ENCODE measurements at places on chromosomes 4 and X. TPM values are rescaled to one million over a fixed set of nuclear protein-coding genes. Genes with fewer than 3 reads are reported as not detected.

DNA sequence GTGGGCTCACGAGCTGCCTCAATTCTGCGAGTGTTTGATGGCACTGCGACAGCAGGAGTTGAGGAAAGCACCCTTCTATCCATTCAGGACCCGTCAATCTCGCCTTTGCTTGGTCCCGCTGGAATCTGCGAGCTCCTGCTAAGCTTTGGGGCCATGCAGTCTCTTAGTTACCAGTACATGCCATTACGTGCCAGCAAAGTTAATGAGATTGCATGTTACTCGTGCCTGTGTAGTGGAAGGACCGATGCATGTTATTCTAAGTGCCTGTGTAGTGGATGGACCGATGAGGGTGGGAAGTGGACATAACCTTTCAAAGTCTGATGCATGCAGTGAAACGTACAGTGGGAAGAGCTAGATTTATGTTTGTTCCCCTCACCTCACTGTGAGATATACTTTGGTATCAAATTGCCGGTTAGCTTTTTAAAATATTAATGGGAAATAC, 569 bp downstream of the RPS3A start:
- no peak for DNase-seq

DNA sequence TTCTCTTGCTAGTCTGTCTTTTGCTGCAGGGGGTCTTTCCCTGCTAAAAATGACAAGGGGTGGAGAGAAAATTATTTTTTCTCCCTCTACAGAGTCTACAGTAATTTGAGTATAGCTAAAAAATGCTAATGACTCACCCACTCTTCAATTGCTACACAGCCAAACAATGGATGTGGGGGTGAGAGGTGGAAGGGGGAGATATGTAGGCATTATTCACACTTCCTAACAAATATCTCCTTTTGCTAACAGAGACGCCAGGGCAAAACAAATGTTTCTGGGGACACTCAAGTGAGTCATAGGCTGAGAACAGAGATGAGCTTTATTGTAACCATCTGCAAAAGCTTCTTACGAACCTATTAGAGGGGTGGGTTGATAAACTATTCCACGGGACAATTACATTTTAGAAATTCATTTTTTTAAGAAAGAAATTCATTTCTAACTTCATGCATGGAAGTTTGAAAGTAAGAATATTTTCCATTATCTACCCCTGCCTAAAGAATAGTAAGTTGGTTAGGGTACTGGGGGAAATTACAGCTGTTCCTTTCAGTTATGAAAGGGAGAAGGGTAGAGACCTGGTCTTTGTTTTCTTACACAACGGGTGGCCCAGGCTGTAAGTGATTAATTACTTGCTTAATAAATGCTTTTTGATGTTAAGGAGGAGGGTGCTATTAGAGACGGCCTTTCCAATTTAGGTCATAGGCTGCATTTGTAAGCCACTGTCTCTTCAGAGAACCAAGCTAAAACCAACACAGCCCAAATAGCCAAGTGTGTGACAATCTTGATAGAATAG, 12.8 kb downstream of the SCD5 start:
- no peak for DNase-seq

- DNase-seq: no peak
These were observed 20.9 kb downstream of the FGF13 start for GRCh38 chrX:138690591-138690990.

The MOB1B gene
- polyA plus RNA-seq: 8.0 TPM

The VCX gene
- polyA plus RNA-seq: not detected

The CSN1S1 gene
- 0.19 TPM for polyA plus RNA-seq

DNA sequence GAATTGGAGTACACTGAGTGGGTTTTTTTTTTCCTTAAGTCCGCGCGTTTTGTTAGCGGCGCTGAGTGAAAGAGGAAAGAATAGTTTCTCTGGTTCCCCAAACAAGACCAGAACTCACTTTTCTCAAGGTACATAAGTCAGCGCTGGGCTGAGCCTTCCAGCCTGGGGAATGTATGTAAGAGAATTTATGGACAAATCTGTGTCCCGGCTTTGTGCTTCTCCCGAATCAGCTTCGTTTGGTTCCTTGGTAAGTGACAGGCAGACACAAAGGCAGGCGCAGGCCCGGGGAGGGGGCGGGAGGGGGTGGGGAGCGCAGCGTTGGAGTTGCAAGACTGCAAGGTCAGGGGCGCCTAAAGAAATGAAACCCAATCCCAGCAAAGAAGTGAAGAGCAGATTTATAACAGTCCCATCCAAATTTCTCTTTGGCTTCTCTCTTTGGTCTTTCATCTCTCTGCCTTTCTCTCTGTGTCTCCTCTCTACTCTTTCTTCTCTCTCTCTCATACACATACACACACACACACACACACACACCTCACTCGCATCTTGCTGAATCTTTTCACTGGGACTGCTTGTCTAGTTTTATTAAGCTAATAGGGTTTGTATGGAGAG, 981 bp downstream of the TET2 start:
- peak; percentile 40 for DNase-seq

DNA sequence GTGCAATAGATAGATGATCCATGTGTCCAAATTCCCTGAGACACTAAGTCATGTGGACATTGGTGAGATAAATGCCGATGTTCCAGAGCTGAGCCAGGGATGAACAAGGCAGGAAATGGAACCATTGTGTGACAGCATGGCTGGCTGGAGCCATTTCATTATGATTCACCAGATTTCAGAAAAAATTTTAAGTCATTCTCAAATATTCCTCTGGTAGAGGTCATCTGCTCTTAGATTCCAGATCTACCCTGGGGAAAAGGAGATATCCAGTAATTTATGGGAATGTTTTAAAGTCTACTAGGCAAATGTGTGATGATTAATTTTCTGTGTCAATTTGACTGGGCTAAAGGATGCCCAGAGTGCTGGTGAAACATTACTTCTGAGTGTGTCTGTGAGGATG, 287.3 kb downstream of the STK32B start:
- no peak for DNase-seq

DNA sequence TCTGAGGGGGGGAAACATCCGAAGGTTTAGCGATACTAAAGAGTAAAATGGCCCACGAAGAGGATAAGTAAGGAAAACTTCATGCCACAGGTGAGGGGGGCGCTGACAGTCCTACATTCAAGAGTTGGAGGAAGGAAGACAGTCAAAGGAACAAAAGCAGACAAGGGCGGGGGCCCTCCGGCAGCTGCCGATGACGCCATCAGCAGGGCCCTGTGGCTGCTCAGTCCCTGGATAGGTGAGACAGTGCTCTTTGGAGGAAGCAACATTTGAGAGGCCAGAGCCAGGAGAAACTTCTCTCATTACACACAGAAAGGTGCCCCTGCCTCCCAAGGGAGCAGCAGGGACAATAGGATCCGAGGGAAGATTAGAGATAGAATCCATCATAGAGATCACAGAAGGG, 41.5 kb downstream of the RAB40AL start:
- no peak for DNase-seq

DNA sequence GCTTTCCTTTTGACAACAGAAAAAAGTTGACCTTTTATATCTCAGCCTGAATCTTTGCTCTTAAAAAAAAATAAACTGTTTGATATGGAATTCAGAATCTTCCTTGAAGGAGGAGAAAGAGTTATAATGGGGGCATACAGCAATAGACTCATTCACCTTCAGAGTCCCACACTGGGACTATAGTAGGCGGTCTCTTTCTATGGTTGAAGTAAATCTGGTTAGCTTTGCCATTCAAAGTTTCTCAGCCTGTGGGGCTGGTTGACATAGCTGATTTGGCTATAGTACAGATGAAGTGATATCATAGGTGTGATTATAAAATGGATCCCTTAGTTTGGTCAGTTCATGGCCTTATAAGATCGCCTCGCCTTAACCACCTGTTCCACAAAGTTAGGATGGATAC, 156.2 kb downstream of the SH2D1A start:
- DNase-seq: no peak

The GABRE gene
- polyA plus RNA-seq: 9.1 TPM

- DNase-seq: no peak
These were observed 6.4 kb upstream of the RBMX2 start for GRCh38 chrX:130395341-130395740.

GRCh38 chrX:103344606-103345005, 11.7 kb upstream of the TCEAL9 start:
- DNase-seq: no peak

The BST1 gene
- polyA plus RNA-seq: 21.0 TPM

DNA sequence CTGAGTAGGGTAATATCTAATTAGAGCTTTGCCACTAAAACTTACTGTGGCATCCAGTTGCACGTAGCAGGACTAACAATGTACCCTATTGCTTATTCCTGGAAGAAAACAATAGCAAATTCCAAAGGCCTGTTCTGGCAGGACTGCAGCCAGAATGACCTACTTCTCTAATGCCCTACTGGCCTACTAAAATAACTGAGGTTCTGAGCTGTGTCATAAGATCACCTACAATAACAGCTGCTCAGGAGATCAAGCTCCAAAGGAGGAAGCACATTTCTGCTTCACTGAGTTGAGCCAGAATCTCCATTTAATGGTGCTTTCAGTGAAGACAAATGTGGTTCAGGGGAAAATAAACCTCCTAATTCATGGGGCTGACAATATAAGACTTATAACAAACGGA, 42.2 kb upstream of the CXCL8 start:
- DNase-seq: no peak

- DNase-seq: no peak
These were observed 139.6 kb downstream of the IDS start for GRCh38 chrX:149365552-149365951.

The TSPAN5 gene
- 10.9 TPM for polyA plus RNA-seq

DNA sequence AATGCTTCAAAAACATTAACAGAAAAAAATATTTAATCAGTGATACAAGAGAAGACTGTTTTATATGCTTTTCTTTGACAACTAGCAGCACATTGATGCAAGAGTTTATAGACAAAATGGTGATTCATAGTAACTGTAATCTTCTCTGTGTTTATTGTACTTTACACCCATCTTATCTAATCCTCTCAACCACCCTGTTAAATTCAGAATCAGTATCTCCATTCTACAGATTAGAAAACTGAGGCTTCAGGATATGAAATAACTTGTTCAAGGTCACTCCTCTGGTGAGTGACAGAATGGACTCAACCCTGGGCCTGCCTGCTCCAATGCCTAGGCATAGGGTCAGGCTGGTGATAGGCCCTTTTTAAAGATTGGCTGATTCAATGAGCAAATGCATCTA, 26.1 kb upstream of the TMEM184C start:
- no peak for DNase-seq

DNA sequence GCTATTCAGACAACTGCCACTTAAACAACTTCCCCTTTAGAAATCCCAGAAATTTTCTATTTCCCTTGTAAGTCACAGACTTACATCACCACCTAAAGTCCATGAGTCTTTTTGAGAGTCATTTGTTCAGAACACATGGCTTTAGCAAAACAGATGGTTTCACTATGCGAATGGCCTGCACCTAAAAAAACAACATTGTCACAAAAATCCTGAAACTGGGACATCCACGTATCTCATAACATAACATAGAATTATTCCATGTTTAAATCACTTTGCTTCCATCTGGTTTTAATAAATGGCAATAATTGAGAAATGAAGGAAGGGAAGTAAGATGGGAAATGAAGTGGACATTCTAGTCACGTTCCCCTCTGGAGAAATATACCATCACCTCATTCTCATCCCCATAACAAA, 155.3 kb upstream of the EDNRA start:
- no peak for DNase-seq

The S100G gene
- polyA plus RNA-seq: not detected

The GABRG1 gene
- polyA plus RNA-seq: 0.01 TPM

DNA sequence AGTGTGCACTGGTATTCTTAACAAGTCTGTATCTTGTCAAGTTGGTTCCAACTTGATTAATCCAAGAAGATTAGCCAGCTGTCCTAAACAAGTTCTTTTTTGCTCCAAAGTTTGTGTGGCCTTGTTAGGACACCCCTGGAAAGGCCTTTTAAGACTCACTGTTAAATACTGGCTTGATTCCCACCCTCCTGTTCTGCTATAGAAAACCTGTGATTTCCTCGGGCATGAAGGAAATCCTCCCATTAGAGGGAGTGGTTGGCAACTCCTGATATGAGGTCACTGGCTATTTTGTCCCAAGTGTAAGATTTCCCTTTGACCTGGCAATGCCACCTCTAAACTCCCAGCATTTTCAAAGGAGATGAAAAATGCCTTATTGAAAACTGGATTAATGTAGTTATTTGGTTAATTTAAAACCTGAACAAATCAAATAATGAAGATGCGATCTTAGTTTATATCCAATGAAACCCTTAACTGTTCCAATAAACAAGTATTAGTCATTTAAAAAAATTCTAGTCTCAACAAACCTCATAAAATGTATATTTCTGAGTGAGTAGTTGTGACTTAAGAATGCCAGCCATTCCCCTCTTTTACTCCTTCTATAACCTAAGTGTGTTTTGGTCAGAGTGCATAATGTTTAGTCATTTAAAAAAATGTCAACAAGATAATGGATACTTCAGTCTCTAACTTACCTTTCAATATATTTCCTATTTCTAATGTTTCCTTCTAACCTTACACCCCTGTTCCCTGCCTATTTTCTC, 94.4 kb downstream of the NPNT start:
- DNase-seq: no peak

- DNase-seq: no peak
These were observed 14.8 kb downstream of the CXCL3 start for GRCh38 chr4:74023709-74024108.

GRCh38 chrX:119981286-119982070, 37.9 kb upstream of the NKAP start:
- no peak for DNase-seq

GRCh38 chr4:184440595-184441358, 33.6 kb downstream of the IRF2 start:
- no peak for DNase-seq

DNA sequence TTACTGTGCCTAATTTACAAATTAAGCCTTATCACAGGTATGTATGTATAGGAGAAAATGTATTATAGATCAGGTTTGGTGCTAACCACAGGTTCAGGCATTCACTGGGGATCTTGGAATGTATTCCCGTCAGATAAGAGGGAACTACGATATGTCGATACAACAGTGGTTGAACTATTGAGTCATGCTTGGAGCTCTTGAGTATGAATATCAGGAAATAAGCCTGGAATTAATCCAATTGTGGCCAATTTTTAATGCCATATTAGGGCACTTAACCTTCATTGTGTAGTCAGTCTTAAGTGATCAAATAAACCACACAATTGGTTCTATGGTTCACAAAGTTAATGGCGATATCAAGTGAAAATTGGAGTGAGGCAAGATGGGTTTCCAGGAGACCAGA, 556.5 kb downstream of the IL1RAPL1 start:
- no peak for DNase-seq

GRCh38 chr4:42416017-42416416, 18.7 kb downstream of the SHISA3 start:
- DNase-seq: no peak
